ENCODE measurements at places on chromosomes 5 and 9.

DNA sequence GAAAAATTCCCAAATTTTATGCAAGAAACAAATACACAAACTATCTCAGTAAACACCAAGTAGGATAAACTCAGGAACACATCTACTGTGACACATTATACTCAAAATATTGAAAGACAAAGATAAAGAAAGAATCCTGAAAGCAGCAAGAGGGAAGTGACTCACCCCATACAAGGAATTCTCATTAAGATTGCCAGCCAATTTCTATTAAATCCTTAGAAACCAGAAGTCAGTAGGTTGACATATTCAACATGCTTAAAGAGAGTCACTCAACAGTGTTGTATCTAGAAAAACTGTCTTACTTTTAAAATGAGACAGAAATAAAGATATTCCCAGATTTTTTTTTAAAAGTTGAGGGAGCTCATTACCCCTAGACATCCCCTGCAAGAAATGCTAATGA is 15.5 kb downstream of the SPATA31E1 start:
- no peak for DNase-seq

- no peak for DNase-seq
Measured at GRCh38 chr5:88509403-88509802, 240.8 kb upstream of the TMEM161B start.

DNA sequence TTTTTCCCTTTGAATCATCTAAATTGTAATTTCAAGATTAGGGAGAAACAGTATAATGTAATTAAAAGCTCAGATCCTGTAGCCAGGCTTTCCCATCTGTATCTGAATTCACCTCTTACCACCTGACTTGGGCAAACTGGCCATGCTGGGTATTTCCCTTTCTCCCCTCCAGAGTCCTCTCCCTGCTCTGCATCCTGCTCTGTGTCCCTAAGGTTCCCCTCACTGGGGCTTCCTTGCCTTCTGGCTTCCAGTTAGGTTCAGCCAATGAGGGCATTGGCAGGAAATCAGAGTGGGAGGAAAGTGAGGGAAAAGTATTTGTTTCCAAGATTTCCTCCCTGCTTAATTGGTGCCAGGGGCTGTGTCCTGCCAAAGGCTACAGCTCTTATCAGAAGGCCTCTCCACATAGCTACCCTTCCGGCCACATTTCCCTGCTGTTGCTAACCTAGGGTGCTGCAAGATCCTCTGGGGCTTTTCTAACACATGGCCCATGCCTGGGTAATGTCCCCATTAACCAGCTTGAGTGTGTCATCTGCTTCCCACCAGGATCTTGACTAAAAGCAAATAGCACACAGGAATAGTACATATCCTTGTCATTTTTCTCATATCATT is 51.0 kb upstream of the MPDZ start:
- no peak for DNase-seq

GRCh38 chr9:126508171-126508591 is 105.5 kb upstream of the LMX1B start:
- no peak for DNase-seq

DNA sequence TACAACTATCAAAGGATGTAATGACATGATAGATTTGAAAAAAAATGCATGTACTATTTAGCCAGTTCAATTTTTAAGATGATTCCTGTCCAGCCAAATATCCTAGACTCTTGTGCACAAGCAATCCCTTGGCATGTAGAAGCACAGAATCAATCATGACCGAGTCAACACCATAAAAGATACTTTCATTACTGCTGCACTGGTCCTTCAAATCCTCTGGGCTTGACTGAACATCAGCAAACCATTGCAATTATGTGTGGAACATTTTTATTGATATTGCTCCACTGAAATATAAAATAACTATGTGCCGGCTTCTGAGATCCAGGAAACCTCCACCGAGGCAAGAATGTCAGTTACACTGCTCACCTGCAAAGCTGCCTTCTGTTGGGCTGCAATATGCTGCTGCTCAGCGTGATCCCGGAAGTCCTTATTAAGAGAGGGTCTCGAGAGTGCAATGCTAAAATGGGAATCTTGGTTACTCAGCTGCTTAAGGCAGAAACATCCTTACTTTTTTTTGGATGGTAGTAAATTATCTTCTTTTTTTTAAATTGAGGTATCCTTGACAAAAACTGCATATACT is 28.7 kb downstream of the INIP start:
- DNase-seq = no peak

GRCh38 chr5:177496727-177497291 is 595 bp downstream of the PDLIM7 start:
- no peak for DNase-seq

DNA sequence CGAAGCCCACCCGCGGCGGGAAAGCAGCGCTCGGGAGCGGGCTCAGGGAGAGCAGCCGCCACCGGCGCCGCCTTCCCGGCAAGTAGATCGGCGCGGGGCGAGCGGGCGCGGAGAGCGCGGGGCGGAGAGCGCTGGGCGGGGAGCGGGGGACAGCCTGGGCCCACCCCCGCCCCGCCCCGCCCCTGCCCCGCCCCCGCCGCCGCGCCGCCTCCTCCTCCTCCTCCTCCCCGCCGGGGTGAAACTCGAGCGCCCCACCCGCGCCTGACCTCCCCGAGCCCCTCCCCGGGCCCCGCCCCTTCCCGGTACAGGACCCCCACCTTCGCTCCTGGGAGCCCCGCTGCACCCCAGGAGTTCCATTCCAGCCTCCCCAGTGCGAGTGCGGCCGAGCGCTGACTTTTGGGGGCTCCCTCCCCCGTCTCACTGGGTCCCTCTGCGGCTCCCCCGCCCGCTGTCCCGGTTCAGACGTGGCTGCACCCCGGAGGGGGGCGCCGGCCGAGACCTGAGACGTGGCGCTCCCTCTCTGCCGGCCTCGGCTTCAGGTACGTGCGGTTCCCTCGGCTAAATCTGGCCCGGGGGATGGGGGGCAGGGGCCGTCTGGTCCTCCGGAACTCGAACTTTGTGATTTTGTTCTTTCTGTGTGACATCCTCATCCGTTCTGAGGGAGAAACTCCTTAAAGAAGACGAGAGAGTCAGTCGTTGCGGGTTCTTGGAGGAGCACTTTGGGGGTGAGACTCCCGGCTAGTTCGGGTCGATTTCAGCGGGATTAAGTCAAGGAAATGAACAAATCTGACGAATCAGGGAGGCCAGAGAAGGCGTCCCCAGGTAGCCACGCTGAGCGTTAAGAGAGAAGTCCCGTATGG is at the start of gene SEMA5A:
SEMA5A (minus strand) TSS at position 84 of the 860 bp plus-strand sequence. CDS start 166,129 bp downstream, outside the sequence.
- DNase-seq = no peak

GRCh38 chr5:103003872-103004271 is 116.1 kb downstream of the GIN1 start:
- no peak for DNase-seq

DNA sequence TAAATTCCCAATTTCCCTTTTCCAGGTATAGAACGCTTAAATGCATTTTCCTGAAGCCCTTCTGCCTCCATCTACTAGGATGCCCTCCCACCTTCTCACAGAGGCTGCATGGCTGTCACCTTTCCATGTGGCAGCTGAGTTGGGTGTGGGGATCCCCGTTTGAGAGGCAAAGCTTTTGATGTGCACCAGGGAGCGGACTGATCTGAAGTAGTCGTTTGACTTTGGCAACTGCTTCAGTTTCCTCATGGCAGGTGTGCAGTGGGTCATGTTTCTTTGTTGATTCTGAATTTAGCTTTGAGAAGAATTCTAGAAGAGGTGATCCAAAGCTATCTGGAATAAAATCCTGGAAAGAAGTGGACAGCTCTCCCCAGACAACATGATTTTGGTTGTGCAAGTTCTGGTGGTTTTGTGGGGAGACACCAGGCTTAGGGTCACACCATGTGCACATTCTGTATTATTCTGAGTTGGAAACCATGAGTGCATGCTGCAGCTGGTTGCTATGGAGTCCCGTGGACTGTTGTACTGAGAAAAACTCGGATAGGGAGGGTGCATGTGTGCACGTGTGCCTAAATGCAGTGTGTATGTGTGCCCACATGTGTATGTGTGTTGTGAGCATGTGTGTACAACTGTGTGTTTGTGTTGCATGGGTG is 63.5 kb downstream of the GADD45G start:
- no peak for DNase-seq

DNA sequence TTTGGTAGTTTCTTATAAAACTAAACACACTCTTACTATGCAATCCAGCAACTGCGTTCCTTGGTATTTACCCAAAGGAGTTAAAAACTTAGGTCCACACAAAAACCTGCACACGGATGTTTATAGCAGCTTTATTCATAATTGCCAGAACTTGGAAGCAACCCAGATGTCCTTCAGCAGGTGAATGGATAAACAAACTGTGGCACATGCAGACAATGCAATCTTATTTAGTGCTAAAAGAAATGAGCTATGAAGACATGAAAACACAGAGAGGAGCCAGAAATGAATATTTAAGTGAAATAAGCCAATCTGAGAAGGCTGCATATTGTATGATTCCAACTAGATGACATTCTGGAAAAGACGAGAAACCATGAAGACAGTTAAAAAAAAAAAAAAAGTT is 10.7 kb downstream of the WNK2 start:
- DNase-seq = no peak

- DNase-seq = no peak
Measured at GRCh38 chr9:137978262-137978714, 100.7 kb downstream of the CACNA1B start.

GRCh38 chr9:123383512-123384170 is 27.6 kb downstream of the CRB2 start:
- no peak for DNase-seq

DNA sequence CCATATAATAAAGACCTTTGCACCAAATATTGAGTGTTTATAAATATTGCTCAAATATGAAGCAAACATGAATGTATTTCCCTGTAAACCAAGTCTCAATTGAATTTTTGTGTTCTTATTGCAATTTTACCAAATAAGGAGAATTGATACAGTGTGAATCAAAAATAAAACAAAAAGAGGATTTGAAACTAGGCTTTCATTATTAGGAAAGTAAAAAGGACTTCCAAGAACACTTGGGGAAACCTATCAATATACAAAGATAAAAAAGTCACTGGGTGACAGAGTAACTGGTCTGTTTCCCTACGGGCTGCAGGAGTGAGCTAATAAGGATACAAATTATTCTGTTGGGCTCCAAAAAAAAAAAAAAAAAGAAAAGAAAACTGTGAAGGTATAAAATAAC is 44.8 kb upstream of the SNX2 start:
- no peak for DNase-seq

DNA sequence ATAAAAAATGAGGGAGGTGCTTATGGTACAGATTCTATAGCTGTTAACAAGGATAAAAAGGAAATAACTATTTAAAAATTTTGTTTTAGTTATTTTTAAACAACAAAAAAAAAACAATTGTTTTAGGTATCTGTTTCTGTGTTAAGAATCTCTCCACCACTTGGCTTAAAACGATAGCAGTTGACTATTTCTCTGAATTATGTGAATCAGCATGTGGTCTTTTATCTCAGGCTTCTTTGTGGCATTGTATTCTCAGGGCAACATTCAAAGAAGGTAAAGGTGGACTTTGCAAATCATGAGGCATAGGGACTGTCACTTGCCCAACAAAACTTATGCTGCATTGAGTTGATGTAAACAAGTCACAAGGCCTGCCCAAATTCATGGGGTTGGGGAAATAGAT is 55.2 kb downstream of the ERBIN start:
- DNase-seq = no peak

GRCh38 chr9:29659014-29659413 is 2085.7 kb upstream of the C9orf72 start:
- no peak for DNase-seq

DNA sequence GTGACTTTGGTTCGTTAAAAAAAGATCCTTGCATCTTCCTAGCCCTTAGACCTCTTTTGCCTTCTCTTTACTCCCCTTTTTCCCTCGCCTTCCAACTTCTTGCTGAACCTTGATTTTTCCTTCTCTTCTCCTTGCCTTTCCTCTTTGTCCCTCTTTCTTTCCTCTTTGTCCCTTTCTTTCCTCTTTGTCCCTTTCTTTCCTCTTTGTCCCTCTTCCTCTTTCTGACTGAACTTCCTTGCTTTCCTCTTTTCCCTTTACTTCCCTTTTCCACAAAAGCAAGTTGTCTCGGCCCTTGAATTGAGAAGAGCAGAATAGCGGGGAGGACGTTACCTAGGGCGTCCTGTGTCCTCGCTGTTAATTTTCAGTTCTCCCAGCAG is 1.4 kb upstream of the MLLT3 start:
- DNase-seq = no peak

DNA sequence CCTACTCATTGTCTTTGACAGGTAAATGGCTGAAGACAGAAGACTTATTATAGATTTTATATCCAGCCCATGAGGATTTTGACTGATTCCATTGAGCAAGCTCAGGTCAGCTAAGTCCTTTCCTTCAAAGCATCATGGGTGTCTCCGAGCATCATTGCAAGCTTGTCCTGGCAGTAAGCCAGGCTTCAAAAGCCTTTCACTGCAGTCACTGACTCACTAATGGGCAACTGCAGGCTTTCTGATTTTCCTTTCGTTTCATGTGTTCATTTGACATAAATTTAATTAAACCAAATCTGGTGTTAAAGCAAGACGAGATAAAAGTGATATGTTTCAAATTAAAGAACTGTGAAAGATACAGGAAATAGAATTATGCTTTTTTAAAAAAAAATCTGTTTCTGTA is 426.2 kb downstream of the ANXA1 start:
- no peak for DNase-seq

GRCh38 chr5:113749334-113749733 is 235.8 kb downstream of the YTHDC2 start:
- DNase-seq = no peak

GRCh38 chr9:91694081-91694870 is 255.8 kb downstream of the ROR2 start:
- DNase-seq = no peak

- DNase-seq = no peak
Measured at GRCh38 chr5:120098902-120099535, 365.1 kb upstream of the PRR16 start.

GRCh38 chr9:37939575-37940095 is 35.7 kb upstream of the SLC25A51 start:
- no peak for DNase-seq

DNA sequence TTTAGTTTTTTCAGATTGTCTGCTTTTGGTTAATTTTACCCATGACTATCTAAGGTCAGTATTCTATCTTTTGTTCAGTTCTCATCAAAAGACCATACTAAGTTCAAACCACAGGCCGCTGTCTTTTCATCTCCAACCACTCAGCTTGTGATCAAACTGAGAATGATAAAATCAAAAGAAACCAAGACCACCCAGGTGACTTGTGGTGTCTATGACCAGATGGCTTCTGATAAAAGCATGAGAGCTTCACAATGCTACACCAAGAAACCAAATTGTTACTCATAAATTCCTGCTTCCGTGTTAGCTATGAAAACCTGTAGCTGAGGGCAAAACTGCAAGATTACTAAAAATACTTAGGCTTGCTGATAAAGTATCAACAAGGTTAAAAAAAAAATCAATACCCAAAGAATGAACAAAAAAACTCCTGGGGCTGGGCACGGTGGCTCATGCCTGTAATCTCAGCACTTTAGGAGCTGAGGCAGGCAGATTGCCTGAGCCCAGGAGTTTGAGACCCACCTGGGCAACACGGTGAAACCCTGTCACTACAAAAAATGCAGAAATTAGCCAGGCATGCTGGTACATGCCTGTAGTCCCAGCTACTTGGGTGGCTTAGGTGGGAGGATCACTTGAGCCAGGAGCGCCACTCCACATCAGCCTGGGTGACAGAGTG is 25.8 kb upstream of the GPX8 start:
- DNase-seq = no peak

GRCh38 chr9:92527832-92528521 is 7.8 kb downstream of the ECM2 start:
- no peak for DNase-seq

All from stimulated activated CD4-positive, alpha-beta T cell treated with anti-CD3 and anti-CD28 coated beads, Interleukin-2, amount 100 ng/mL, for 48 hours (primary cell).